ENCODE measurements at places on chromosomes 11 and 22.
A peak's percentile ranks its signal among the peaks of the same experiment; 100 is the strongest.

GRCh38 chr22:45704648-45705047 is 33.0 kb downstream of the ATXN10 start:
- DNase-seq, result no peak

- DNase-seq, result no peak
Measured at GRCh38 chr11:87128372-87128771, 90.6 kb downstream of the TMEM135 start.

DNA sequence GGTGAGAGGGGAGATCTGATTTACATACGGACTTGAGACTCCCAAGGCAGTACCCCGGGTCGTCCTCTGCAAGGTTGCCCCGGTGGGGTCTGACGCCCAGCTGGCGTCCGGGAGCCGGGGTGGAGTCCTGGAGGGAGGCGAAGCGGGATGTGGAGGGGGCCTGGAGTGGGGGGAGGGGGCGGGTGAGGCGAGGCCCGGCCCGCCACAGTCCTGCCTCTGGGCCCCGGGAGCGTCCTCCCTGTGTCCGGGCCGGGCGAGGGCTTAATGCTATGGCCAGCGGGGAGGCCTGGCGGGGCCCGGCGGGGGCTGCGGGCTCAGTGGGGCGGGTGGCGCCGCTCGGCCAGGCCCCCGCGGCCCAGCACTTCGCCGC is 2.4 kb upstream of the MYBPC3 start:
- DNase-seq, result no peak

DNA sequence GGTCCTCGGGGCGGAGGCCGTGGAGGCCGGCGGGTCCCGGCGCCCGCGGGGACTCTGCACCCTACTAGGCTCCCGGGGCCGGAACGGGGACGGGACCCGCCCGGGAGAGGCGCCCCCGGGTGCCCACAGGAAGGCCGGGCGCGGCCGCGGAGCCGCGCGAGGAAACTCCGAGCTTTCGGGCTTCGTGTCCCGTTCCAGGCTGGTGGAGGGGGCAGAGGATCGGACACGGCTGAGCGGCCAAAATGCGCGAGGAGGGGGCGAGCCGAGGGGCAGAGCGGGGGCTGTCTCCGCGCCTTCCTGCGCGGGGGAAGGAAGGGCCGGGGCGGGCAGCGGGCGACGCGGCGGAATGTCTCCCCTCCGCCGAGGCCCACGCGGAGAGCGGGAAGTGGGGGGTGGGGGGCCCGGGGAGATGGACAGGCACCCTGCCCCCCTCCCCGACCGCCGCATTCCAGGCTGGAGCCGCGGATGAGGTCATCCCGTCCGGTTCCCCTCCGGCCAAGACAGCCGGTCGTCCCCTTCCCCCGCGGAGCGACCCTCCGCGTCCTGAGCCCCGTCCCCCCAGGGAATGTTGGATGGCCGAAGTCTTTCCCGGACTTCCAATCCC is 430 bp downstream of the CDC42EP1 start:
- DNase-seq, result no peak

GRCh38 chr11:93905384-93905783 is 55.0 kb upstream of the VSTM5 start:
- DNase-seq, result no peak

- no peak for DNase-seq
Measured at GRCh38 chr11:115618428-115618827, 114.2 kb upstream of the CADM1 start.

- DNase-seq, result no peak
Measured at GRCh38 chr11:69683764-69684333, 8.7 kb upstream of the LTO1 start.

GRCh38 chr22:46551996-46552395 is 14.6 kb upstream of the CELSR1 start:
- no peak for DNase-seq

DNA sequence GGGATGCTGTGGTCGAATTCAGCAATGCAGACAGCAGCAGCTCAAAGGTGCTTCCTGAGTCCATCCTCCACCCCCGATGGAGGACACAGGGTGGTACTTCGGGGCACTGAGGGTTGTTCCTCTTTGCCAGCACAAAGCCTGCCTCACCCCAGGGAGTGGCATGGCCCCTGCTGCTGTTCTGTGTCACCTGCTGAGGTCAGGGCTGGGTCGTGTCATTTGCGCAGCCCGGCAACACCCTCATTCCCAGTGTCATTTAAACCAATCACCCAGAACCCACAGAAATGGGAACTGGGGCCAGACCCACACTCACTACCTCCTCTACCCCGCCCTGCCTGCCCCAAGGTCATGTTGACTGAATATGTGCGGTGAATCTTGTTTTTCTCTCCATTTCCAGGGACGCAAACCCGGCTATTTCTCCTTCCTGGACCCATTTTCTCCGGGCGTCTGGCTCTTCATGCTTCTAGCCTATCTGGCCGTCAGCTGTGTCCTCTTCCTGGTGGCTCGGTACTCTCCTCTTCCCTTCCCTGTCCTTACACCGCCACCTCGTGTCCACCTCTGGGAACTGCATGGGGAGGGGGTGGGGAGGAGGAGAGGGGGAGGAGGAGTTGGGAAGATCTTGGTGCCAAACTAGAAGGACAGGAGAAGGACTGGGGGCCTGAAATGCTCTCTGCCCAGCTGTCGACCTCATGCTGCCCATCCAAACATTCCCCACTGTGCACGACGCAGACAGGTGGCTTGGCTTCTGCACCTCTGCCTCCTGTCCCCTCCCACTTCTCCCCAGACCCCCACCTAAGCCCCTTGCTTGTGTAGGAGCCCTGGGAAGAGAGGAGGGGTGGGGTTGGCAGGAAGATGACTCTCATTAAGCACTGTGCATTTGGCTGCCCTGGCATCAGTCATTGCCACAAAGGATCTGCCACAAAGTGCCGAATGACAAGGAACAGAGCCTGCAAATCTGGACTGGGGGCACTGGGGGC is 71.2 kb upstream of the TBCEL start:
- no peak for DNase-seq

GRCh38 chr11:9525116-9525515 is 48.4 kb upstream of the WEE1 start:
- no peak for DNase-seq

DNA sequence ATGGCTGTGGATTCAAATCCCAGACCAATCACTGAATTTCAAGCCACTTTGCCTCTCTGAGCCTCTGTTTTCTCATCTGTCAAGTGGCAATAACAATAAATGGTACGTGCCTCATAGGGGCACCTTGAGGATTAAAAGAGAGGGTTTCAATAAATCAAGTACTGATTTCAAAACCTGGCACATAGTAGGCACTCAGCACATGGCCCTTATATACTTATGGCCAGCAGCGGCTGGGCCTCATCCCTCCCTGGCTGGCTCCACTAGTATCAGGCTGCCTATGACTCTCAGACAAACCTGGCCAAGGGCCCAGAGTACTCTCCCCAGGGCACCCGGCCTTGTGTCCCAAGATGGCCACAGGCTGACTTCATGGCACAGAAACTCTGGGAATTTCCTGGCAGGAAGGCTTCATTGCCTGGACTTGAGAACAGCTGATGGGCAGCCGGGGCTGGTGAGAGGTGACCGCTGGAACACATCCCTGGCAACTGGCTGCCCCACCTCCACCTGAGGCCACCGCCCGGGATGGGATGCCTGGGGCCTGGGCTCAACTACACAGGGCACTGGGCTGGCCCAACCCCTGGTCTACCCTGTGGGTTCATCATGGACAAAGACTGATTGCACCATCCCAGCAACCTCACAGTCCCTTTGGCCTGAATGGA is 3.4 kb downstream of the FADS3 start:
- DNase-seq, result no peak

DNA sequence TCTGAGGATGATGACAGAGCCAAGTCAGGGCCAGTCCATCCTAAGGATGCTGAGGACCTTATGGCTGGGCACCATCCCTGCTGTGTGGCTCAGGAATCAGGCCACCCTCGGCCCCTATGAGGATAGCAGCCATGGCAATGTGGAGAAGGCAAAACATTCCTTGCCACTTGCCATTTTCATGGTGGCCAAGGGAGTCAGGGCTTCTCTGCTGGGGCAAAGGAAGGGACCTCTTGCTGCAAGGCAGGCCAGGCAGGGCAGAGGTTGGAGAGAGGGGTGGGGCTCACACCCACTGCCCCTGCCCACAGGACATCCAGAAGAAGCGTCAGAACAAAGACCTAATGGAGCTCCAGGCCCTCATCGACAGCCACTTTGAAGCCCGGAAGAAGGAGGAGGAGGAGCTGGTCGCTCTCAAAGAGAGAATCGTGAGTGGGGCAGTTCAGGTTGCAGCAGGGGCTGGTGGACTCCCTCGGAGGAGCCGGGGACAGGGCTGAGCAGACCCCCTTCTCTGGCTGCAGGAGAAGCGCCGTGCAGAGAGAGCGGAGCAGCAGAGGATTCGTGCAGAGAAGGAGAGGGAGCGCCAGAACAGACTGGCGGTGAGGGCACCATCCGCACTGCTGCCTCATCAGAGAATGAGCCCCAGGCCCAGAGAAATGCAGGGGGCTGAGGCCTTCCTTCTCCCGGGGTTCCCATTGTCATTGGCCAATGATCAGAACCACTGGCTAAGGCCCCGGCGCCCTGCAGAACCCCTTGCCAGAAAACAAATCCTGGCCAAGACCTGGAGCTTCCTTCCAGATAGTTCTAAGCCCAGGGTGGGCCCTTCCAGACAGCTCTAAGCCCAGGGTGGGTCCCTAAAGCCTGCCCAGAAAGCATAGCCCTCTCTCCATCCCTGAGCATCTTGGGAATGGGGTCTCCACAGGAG is 13.5 kb upstream of the MRPL23 start:
- no peak for DNase-seq

DNA sequence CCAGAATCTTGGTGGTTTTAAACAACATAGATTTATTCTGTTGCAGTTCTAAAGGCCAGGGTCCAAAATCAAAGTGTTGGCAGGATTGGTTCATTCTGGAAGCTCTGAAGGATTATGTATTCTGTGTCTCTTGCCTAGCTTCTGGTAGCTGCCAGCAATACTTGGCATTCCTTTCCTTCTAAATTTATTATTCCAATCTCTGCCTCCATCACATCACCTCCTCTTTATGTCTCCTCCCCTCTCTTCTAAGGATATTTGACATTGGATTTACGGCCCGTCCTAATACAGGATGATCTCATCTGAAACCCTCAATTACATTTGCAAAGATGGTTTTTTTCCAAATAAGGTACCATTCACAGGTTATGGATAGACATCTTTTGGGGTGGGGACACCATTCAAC is 186.5 kb downstream of the SBF2 start:
- no peak for DNase-seq

DNA sequence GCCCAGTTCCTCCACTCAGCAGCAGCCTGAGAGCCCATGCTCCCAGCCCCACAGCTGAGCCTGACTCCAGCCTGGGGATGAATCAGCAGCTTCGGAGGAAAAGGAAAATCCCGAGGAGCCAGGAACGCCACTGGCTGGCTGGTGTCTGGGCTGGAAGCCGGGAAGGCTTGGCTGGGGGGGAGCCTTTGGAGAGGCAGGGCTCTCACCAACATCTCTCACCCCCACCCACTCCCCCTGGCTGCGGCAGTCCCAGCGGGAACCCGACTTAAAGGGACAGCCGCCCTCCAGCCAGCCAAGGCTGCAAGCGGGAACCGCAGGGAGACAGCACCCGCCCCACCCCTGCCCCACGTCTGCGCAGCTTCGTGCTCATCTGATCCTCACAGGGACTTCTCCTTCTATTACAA is 28.4 kb downstream of the KIAA0930 start:
- no peak for DNase-seq

- no peak for DNase-seq
Measured at GRCh38 chr11:126282361-126282735, 545 bp upstream of the TIRAP start.

GRCh38 chr11:47186700-47187695 is 764 bp upstream of the PACSIN3 start:
- DNase-seq, result peak; percentile 14

DNA sequence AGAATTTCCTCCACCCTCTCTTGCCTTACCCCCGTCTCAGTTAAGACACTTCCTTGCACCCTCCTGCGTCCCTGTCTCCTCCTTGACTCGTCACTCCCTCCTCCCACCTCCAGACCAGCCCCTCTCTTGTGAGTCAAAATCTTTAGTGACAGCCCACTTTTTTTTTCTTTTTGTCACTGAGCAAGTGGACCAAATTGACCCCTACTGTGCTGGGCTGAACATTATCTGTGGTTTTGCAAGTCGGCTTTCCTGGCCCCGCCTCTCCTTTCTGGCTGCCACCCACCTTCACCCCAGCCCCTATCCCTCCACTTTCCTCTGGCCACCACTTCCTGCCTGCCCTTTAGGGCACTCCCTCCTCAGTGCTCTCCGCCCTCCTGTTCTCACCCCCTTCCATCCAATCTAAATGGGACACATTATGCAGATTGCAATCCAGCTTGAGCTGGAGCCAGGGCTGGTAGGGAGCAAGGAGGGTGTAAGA is at the start of gene APLNR:
Gene APLNR, minus strand, starts transcription at position 47 of the 478 bp plus-strand sequence. CDS start 246 bp downstream, outside the sequence.
- DNase-seq, result no peak

GRCh38 chr11:14520747-14521151 is 563 bp upstream of the PSMA1 start:
- no peak for DNase-seq

- no peak for DNase-seq
Measured at GRCh38 chr11:134517115-134517514, 105.1 kb upstream of the B3GAT1 start.

DNA sequence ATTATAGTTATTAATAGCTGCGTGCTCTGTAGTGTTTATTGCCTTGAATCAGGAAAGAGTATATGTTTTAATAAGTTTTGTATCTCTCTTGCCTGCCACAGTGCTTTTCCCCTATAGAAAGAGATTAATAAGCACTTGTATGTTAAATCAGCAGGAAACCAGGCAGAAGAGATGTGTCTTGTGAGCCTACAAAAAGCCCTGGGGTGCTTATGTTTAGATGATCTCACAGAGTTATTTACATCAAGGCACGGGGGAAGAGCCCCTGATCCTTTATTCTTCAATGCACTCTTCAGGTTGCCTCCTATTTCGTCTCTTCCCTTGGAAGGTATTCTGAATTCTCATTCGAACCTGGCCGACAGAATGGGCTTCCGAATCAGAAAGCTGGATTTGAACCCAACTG is 183.0 kb downstream of the MAML2 start:
- no peak for DNase-seq

DNA sequence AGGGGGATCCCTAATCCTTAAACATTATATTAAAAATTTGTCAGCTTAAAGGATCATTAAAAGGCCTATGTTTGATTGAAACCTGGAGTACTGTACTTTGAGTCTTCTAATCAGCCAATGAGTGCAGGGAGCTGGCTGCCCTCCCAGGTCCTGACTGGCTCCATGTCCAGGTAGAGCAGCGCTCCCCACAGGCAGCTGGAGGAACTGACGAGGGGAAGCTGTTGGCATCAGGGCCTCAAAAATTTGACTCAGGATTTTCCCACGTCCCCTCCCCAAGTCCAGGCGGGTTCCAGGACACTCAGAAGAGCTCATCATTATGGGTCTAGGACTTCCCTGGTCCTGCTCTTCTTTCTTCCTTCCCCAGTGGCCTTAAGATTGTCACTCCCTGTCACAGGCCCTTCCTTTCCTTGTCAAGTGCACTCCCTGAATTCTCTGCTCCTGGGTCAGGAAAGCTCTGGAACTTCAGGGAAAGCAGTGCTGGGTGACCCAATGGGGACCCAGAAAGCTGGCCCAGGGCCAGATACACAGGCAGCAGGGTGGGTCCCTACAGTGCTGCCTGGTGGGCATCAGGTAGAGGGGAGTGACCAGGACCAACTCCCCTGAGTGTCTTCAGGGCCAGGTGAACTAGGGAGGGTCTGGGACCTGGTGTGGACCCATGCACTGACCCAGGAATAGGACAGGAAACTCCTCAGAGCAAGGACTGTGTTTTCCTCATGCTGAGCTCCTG is 65.5 kb downstream of the GGTLC2 start:
- DNase-seq, result no peak

GRCh38 chr11:43998308-43998707 is 49.5 kb upstream of the ACCSL start:
- no peak for DNase-seq

All from activated CD8-positive, alpha-beta memory T cell treated with anti-CD3 and anti-CD28 coated beads for 1 hour (primary cell).